T-helper 22 cell (primary cell): ENCODE measurements at places on chromosomes 5 and 9.

DNA sequence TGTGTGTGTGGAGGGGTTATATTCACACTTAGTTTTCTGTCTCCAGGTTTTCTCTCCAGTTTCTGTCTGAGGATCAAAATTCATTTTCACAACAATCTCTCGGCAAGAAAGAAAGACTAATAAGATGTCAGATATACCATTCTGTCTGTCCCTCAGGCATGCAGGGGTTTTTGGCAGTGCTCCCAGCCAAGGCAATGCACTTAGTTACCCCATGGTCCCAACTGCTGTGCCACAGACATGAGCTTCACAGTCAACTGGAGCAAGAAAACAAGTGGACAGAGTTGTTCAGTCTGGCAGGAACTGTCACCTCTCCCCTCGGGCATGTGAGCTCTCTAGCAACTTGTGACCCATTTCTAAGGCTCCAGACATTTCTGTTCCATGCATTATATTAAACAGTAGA, 101.7 kb upstream of the LHFPL2 start:
- DNase-seq: no peak

DNA sequence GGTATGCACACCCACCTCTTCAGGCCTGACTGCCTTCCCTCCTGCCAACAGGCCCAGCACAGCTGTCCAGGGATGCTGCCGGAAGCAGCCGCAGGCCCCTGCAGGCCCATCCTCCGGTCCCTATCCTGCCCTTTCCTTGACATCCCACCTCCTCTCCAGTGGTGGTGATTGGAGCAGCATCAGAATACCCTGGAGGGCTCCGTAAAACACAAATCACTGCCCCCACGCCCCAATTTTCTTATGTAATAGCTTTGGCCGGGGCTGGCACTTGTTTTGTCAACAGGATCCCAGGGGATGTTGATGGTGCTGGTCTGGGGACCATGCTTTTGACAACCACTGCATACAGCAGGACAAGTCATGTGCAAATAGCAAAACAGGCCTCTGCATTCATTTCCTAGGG, 274.5 kb downstream of the GADD45G start:
- no peak for DNase-seq

DNA sequence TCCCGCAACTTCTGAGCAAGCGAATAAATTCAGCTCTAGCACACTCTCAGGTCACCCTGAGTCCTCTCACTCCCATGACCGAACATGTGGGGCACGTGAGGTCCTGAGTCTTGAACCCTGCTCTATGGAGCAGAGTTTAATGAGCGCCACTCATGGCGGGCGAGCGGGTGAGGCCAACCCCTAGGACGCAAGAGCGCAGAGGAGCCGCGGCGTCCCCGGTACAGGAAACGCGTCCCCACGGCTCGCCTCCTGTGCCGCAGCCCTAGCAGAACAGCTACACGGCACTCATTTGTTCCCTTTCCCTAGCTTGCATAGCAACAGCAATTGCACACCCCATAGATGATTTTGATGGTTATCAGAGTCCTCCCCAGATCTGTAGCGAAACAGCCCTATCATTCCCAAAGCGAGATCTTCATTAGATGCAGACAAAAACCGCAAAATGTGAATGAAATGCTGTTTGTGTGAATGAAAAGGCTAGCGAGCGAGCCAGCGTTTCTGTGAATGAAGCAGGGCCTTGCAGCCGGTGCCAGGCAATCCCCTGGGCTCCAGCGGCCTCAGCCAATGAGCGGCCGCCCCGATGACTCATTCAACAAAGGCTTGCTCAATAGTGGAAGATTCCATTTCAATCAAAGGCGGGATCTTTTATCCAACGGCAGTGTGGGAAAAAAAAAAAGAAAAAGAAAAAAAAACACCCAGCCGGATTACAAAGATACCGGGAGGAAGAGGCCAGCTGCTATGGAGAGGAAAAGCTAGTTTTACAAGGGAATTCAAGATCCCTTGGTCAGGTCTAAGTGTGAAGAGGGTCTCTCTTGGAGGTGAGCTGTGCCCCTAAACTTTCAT, 1.5 kb upstream of the SHC3 start:
- DNase-seq: no peak

- no peak for DNase-seq
Measured at GRCh38 chr5:172896465-172896864, 62.4 kb downstream of the ERGIC1 start.

DNA sequence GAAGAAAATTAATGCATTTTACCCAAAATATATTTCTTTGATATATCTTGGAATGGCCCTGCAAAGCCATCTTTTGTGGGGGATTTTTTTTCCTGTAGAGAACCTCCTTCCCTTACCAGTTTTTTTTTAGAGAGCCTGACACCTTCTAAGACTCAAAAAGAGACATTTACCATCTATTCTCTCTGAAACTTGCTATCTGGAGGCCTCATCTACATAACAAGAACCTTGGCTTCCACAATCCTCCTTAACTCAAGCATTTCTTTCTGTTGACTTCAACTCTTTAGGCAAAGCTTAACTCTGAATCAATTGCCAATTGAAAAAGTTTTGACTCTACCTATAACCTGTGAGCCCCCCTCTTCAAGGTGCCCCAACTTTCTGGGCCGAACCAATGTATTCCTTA, 6.2 kb downstream of the SLC45A2 start:
- DNase-seq: no peak

- no peak for DNase-seq
Measured at GRCh38 chr5:94276048-94276447, 342.4 kb downstream of the KIAA0825 start.
